ENCODE measurements at places on chromosomes 2 and 18.

DNA sequence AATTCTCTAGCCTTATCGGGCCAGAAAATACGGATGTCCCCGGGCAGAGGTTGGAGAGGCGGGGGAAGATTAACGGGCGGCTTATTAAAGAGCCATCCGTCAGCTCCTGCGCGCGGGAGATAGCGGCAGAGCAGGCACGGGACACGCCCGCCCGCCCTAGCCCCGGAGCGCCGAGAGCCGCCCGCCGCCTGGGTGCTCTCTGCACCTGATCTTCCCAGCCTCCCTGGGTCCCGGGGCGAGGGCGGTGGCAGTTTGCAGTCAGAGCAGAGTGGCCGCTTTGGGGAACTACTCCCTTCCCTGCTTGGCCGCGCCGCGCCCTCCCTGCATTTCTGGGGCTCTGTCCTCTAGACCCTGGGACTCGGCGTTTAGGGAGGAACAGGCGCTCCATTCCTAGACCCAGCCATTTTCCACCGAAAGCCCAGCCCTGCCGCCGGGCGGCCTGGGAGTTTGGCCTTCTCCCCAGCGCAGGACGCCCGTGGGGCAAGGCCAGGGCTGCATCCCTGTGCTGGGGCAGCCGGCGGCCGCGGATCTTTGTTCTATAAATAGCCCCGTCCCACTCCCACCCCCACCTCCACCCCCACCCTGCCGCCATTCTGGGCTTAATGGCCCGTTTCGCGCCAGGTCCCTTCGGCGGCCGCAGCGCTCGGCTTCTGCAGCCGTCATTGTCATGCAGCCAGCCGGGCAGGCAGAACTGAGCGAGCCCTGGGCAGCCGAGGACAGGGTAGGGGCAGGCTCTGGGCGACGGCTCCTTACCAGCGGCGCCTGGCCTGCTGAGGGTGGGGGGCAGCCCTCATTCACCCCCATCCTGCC is 6.6 kb downstream of the GAD1 start:
- DNase-seq: no peak

- no peak for DNase-seq
Observed at GRCh38 chr2:149021761-149022160, 16.7 kb upstream of the LYPD6B start.

DNA sequence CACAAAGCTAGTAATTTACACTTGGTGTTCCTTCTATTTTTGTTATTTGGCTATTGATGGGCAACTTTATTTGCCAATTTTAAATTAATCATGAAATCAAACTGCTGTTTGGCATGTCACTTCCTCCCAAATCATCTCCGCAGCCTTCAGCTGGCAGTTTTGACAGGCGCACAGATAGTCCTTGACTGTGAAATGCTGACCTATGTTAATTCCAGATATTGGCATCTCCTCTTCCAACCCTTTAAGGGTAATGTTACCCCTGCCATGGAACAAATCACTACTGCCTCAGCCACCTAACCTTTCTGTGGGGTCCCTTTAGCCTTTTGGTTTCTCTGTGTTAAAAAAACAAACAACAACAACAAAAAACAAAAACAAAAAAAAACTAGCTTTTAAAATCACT is 182.4 kb upstream of the TANK start:
- no peak for DNase-seq

DNA sequence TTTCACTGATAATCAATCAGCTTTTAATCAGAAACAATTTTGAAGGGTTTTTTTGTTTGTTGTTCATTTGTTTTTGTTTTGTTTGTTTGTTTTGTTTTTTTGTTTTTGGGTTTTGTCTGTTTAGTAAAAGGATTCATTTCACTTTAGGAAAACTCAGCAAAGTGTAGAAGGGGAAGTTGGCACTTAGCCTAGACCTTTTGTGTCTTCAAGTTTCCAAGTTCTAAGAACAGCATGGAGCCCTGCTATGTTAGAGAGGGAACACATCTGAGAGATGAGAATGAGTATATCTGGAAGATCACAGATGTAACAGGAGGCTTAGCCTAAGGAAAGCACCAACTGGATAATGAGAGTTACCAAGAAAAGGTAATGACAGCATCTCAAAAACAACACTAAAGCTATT is 501.5 kb downstream of the ERBB4 start:
- DNase-seq: no peak

DNA sequence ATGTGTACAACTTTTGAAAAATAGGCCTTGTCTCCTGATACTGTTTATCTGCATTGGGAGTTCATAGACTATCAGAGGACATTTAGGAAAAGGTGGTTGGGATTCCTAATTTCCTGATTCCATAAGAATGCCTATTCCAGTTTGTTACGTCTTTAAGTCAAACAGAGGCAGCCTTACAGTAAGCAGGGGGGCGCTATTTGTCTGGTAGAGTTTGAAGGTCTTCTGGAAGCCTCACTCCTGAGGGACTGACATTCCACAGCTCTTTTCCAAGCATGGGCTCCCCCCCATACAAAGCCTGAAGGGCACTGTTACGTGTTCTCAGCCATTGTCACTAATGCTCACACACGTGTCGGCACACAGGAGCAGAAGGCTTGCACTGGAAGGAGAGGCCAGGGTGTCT is 154.3 kb downstream of the PTGR3 start:
- DNase-seq: no peak

DNA sequence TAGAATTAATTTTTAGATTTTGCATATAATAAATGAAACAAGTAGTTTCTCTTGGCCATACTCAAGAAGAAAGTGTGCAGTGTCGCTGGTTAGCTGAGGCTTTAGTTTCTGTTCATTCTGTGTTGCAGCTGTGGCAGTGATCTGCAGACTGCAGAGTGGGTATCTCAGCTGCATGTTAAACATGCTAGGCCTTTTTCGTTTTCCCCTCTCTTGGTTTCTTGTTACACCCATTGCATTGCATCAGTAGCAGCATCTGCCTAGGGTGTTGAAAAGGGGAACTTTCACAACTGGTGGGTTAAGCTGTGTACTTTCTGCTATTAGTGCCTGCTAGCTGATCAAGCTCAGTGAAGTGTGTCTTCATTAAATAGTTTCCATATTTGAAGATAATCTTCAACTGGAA is 51.3 kb downstream of the ACSL3 start:
- no peak for DNase-seq

GRCh38 chr2:44767691-44768090 is 173.8 kb upstream of the SIX3 start:
- no peak for DNase-seq

- DNase-seq: no peak
Observed at GRCh38 chr2:45919160-45919650, 267.7 kb downstream of the PRKCE start.

GRCh38 chr2:174246944-174247381 is 1.4 kb downstream of the OLA1 start:
- no peak for DNase-seq

GRCh38 chr2:20143263-20143662 is 81.7 kb downstream of the SDC1 start:
- no peak for DNase-seq

DNA sequence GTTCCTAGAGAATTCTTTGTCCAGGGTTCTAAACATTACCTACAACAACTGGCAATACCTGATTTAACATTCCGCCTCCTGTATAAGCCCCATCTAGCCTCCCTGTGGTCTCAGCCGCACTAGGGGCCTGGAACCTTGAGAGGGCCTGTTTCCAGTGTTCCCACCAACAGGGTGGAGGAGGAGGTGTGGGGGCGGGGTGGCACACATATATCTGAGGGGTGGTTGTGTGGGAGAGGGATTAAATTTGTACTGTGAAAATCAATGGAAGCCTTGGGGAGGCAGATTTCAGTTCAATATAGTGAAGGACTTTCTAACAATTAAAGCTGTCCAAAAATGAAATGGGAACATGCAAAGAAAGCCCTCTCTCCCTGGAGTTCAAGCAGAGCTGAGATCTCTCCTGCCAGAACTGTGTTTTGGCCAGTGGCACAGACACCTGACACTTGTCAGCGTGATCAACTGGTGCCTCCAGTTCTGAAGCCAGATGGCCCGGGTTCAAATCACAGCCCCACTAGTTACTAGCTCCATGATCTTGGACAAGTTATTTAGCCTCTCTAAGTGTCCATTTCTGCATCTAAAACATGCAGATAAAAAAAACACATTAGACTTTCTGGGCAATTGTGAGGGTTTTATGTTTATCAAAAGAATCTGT is 17.0 kb upstream of the FZD7 start:
- no peak for DNase-seq

- DNase-seq: no peak
Observed at GRCh38 chr2:211453311-211453887, 897.0 kb downstream of the CPS1 start.

Data from activated T-helper 9 cell treated with anti-CD3 and anti-CD28 coated beads, Interleukin-2, amount 50 U/mL, for 16 hours (primary cell).